ENCODE measurements at places on chromosomes 12 and 14.

DNA sequence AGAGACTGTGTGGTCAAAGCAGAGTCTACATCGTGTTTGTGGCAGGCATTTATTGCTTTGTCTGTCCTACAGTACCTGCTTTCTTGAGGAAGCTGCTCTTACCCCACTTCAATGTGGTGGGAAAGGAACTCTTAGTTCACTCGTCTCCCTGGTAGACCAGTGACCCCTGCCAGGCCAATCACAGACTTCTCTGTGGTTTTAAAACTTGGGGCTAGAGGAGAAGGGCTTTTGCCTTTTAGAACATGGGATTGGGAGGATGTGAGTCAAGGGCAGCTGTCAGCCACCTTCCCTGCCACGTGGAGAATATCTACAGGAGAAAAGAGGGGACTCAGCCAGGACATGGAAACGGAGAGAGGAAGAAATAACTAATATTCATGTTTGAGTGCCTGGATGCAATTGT is 36.8 kb upstream of the TMED10 start:
- no peak for DNase-seq

DNA sequence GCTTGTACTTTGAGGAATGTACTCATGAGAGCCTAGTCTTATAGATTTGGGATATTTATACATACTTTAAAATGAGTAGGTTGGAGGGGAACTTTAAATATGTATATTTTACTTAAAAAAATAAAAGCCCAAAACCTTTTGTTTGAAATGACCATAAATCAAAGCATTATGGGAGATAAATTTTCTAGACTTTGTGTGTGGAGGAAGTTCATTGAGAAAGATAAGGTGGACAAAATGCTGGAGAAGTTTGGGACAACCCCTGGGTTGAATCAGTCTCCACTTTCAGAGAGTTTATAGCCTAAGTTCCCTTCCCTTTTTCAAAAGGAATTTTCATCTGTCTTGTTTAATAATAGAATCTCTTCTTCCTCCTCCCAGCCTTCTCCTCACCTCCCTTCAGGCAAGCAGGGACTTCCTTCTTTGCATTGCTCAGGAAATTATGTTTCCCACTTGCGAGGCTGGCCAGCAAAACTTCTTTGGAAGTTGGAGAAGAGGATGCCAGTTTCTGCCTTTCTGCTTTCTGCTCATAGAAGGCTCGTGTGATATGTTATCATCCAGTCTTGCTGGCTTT is 54.2 kb downstream of the CHST11 start:
- DNase-seq = no peak

DNA sequence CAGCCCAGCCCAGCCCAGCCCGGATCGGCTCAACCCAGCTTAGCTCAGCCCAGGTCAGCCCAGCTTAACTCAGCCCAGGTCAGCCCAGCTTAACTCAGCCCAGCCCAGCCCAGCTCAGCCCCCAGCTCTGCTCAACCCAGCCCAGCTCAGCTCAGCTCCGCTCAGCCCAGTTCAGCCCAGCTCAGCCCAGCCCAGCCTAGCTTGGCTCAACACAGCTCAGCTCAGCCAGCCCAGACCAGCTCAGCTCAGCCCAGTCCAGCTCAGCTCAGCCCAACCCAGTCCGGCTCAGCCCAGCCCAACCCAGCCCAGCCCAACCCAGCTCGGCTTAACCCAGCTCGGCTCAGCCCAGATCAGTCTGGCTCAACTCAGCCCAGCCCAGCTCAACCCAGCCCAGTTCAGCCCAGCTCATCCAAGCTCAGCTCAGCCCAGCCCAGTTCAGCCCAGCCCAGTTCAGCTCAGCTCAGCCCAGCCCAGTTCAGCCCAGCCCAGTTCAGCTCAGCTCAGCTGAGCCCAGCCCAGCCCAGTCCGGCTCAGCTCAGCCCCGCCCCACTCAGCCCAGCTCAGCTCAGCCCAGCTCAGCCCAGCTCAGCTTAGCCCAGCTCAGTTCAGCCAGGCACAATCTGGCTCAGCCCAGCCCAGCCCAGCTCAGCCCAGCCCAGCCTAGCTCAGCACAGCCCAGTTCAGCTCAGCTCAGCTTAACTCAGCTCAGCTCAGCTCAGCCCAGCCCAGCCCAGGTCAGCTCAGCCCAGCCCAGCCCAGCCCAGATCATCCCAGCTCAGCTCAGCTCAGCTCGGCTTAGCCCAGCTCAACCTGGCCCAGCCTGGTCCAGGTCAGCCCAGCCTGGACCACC is 331.7 kb downstream of the TMEM121 start:
- no peak for DNase-seq

DNA sequence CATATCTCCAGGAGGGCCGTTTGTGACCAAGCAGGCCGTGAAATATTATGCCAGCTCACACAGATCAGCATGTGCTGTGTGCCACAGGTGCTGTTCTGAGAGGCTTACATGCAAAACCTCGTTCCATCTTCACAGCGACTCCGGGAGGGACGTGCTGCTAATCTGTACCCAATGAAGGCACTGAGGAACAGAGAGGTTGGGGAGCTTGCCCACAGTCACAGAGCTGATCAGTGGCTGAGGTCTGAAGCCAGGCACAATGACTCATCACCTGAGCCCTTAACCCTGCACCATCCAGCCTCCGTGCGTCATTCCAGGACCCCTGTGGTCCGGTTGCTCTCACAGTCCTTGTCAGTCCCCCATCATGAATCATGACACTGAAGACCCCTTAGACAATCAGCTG is 66.7 kb downstream of the SLC6A12 start:
- DNase-seq = no peak

DNA sequence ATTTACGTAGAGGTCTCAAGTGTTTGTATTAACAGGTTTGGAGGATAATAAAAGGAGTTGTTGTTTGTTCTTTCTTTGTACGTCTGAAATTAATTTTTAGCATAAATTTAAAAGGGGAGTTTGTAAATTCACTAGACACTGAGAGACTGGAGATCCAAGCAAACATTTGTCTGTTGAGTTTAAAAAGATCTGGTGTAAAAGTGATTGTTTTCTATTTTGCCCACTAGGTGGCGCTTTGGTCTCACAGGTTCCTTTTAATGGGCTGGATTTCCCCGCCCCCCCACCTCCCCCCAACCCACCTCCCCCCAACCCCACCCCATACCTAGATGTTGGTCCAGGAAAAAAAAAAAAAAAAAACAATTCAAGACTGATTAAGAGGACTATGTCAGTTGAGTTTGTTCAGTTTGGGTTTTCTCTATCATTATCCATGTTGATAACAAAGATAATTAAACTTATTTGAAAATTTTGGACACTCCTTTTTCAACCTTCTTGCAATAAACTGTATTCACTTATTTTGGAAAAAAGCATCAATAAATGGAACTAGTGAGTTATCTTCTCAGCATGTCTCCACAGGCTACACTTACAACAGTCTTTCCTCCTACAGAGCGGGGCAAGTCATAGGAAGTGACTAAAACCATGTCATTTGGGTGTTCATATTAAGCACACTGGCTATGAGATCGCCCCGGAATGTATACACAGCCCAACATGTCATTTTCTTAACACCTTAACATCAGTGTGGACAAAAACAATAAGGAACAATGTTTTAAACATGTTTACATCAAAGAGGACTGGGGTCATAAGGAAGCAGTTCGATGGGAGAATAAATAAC is 841.1 kb downstream of the NRXN3 start:
- peak; percentile 81 for DNase-seq

DNA sequence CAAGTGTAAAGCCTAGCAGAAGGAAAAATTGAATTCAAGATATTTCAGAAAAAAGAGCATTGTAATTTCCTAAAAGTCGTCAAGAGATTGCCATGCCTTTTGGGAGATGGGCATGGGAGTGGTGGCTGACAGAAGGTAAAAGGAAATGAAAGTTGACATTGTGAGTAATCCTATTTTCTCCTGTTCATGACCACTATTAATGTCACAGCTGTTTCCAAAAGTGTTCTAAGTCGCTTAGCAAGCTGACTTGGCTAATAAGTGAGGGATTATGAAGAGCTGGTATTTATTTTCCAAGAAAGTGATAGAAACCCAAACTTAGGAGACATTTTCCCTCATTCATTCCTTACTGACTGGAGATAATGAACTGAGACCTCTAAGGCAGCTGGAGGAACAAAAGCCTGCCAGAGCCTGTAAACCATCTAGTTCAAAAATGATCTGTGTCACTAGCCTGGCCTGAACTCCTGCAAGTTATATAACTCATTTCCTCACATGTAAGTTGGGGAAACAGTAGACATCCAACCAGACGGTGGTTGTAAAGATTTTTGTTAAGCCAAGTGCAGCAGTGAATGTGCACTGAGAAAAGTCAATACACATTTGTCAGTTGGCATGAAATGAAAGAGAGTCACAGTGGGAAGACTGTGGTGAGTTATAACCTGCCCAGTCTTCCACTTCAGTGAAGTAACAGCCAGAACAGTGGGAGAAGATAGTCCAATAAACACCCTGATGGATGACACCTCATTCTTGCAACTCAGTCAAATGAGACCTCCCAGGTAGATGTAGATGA is 75.8 kb downstream of the DIO2 start:
- peak; percentile 20 for DNase-seq

- DNase-seq = no peak
Observed at GRCh38 chr14:79630288-79630960, 580.9 kb downstream of the DIO2 start.

- no peak for DNase-seq
Observed at GRCh38 chr12:77998236-77998786, 167.6 kb downstream of the NAV3 start.

- no peak for DNase-seq
Observed at GRCh38 chr12:58368001-58368400, 426.6 kb downstream of the ATP23 start.

GRCh38 chr12:31019561-31019960 is 54.1 kb upstream of the DDX11 start:
- no peak for DNase-seq

GRCh38 chr14:88554457-88555286 is at the start of gene PTPN21:
TSS of gene PTPN21 (minus strand) at chr14:88555007. CDS start at chr14:88550417, 4,590 bp downstream.
- peak; percentile 73 for DNase-seq

GRCh38 chr14:75454963-75455546 is 27.2 kb downstream of the JDP2 start:
- peak; percentile 68 for DNase-seq

GRCh38 chr12:116194935-116195431 is 82.5 kb downstream of the MED13L start:
- DNase-seq = no peak

- peak; percentile 63 for DNase-seq
Observed at GRCh38 chr12:92943482-92944250, 14.6 kb upstream of the EEA1 start.

DNA sequence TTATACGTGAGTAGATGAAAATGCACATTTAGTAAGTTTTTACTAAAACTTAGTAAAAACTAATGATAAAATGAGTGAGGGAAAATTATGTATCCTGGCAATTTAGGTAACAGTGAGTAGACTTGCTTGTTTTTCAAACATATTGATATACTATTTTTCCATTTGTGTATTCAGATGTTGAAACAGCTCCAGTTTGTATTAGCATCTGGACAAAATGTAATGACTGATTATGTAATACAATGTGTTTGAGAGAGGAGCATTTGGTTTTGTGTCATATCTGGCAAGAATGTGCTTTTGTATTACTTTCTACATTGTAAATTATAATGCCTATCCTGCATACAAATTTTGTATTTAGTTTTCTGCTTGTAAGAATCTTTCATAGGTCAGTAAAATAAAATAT is 5.6 kb downstream of the CNOT2 start:
- no peak for DNase-seq

DNA sequence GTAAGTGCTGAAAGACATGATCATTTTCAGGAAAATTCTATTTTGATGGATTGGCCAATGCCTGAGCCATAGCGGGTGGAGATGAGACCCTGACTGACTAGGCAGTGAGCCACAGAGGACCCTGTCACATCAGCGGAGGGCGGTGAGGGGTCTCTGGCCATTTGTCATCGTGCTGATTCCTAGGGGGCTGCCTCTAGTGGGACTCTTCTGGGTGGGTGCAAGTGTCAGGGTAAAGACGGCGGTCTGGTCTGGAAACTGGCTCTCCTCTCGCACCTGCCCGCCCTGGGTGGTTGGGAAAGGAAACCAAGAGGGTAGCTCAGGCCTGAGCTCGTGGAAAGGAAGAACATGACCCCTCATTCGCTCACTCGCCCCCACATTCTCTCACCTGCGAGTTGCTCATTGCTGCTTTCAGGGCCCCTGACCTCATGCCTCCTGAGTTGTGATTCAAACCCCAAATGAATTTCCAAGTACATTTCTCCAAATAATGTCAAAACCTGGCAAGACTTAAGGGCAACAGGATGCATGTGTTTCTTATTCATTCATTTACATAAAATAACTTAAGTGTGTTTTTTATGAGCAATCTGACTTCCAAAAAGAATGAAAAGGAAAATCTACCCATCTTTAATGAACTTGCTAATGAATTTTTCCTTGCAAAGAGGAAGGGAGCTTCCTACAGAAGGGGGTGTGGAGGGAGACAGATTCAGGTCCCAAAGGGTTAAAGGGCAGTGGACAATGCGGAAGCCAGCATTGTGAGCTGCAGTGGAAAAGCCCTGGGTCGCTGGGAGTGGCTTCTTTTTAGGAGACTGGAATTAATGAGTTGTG is 12.8 kb downstream of the MEG3 start:
- DNase-seq = no peak

DNA sequence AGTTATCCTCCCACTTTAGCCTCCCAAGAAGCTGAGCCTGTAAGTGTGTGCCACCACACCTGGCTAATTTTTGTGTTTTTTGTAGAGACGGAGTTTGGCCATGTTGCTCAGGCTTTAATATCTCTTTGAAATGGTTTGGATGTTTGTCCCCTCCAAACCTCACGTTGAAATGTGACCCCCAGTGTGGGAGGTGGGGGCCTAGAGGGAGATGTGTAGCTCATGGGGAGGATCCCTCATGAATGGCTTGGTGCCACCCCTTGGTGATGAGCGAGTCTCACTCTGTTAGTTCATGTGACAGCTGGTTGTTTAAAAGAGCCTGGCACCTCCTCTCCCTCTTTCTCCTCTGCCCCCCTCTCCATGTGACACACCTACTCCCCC is 23.6 kb upstream of the TTC7B start:
- no peak for DNase-seq

DNA sequence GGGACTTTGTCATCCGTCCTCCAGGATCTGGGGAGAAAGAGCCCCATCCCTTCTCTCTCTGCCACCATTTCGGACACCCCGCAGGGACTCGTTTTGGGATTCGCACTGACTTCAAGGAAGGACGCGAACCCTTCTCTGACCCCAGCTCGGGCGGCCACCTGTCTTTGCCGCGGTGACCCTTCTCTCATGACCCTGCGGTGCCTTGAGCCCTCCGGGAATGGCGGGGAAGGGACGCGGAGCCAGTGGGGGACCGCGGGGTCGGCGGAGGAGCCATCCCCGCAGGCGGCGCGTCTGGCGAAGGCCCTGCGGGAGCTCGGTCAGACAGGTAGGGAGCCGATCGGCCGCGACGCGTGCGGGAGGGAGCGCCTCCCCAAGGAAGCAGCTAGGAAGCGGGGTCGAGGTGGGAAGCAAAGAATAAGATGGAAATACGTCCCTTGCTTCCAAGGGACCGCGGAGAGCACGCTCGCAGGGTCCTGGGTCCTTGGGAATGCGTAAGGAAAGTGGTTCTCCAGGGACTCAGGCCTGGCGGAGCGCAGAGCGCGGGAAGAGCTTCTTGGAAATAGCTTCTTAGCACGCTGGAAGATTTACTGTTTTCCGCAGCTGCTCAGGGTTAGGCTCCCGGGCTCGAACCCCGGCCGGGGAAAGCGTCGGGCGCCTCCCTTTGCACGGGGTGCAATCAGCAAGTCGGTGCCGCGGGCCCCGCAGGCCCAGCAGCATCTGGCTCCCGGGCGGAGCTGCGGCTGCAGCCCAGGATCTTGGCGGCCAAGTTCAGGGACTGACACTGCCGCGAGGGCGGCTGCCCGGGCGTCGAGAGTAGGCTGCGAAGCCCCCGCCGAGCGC is 457 bp downstream of the SOCS2 start:
- DNase-seq = peak; percentile 32

GRCh38 chr12:70732287-70732686 is 95.1 kb upstream of the PTPRB start:
- DNase-seq = no peak

Measured in astrocyte of the spinal cord (primary cell).